GM23338 (cell line): ENCODE measurements at places on chromosomes 6 and 20. TPM values are rescaled to one million over a fixed set of nuclear protein-coding genes. Genes with fewer than 3 reads are reported as not detected.

GRCh38 chr6:147211349-147211748 is 7.1 kb downstream of the STXBP5 start:
- DNase-seq, result no peak

DNA sequence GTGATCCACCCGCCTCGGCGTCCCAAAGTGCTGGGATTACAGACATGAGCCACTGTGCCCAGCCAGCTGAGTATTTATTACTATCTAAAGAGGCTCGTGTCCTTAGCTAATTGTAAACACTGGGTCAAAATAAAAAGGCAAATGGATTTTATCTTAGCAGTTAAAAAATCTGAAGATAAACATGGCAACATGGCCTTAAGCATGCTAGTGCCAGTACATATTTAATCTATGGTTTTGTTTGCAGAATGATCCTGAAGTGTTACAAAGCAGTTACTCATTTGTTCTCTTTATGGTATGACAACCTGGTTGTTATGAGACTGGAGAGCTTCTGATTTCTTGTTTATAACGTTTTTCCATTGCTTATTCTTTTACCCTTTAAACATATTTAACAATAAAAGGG is 3.9 kb upstream of the KIAA0408 start:
- no peak for DNase-seq

- DNase-seq, result no peak
Observed at GRCh38 chr6:26140254-26140966, 53.2 kb downstream of the HFE start.

- no peak for DNase-seq
Observed at GRCh38 chr20:36084897-36085613, 69.5 kb upstream of the EPB41L1 start.

DNA sequence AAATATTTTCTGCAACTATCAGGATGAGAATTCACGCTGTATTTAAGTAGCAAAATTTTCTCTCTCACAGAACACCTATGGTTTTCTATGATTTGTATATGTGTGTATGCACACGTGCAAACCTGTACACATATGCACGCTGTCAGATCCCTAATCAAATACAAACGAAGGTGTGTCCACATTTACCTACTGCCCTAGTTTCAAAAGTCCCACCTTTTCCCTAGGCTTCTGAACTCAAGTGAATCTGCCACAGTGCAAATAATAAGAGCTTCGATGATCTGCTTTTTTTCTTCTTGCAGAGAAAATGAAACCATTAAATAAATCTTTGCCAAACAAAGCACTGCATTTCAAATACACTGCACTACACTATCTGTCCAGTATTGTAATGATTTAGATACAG is 6.5 kb downstream of the HIVEP2 start:
- no peak for DNase-seq

GRCh38 chr20:42027746-42028268 is 409.6 kb upstream of the CHD6 start:
- no peak for DNase-seq

- no peak for DNase-seq
Observed at GRCh38 chr6:89410788-89411144, 1.3 kb downstream of the RRAGD start.

DNA sequence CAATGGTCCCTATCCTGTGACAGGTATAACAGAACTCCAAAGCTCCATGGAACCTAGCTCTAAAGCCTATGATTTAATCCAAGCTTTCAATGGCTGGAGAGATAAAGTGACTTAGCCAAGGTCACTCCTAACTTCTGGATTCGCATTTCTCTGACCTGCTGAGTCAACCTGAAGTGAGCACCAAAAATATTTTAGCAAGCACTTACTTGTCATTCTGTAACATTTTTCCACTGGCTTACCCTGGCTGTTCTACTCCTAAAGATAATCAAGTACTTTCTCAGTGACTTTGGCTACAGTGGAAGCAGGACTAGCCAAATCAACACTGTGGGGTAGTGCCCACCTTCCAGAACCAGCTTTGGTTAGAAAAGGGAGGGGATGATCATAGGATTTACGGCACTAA is 188.3 kb downstream of the OGFRL1 start:
- DNase-seq, result no peak

DNA sequence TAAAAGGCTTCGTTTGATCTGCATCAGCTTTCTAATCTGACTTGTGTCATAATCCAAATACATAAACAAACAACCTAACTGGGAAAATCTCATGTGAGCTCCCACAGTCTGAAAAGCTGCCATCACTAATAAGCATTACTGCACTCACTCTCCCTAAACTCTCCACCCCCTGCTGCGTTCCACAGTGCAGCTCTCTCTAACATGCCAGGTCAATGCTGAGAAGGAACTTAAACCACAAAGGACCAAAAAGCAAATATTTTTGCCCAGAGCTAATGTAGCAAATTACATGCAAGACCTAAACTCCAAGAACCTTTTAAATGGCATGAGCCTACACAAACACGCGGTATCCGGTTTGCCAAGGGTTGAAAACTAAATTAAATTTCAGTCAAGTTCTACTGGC is 542.3 kb upstream of the JARID2 start:
- no peak for DNase-seq

GRCh38 chr6:91031581-91031980 is 444.7 kb upstream of the MAP3K7 start:
- peak; percentile 18 for DNase-seq

GRCh38 chr6:1849691-1850090 is 240.0 kb downstream of the FOXC1 start:
- no peak for DNase-seq

DNA sequence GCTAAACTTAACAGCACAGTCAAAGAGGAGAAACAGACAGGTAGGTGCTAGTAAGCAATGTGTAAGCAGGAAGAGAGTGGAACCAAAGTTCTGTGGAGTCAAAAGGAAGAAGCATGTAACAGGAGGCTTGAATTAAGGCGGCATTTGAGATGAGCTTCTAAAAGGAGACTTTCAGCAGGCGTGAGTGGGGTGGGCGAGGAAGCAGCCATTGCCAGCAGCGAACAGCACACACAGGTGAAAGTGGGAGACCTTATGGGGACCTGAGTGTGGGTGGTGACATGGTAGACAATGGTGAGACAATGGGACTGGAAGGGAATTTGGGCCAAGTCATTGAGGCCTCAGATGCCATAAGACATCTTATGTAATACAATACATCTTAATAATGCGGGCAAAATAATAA is 195.0 kb downstream of the PAX1 start:
- DNase-seq, result no peak

GRCh38 chr6:25637960-25638434 is 14.0 kb upstream of the SCGN start:
- peak; percentile 76 for DNase-seq

RAD21L1 gene
- total RNA-seq, result 0.10 TPM in 1 of 2 replicates, not detected in the other

BACH2 gene
- 3.3 and 5.7 TPM in 2 replicates for total RNA-seq

PGK2 gene
- total RNA-seq, result not detected in 2 replicates

IL17A gene
- total RNA-seq, result not detected in 2 replicates
